ENCODE measurements at places on chromosomes 5 and 9.

DNA sequence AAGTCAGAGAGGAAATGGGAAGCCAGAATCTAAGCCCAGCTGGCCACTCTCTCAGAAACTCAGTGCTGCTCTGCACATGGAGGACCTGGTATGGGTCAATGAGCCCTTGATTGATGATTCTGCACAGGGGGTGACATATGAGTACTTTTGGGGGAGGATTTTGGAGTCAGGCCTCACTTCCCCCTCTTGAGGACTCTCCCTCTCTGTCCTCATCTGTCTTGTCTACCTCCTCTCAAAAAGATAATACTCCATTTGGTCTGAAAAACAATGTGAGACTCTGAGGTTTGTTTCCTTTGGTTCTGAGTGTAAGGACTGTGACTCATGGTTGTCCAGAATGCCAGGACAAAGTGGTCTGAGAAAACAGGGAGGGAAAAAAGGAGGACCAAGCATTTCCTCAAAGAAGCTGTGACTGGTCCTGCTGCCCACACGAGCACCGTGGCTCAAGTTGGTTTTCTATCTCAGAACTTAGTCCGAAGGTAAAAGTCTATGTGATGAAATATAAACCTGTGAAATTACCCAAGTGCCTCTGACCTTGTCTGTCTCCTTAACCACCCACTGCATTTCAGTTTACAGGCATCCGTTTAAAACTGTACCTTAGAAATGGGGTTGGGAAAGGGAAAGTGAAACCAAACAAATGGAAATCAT lies 11.1 kb downstream of the TTC39B start:
- DNase-seq: peak; percentile 37

- DNase-seq: no peak
Observed at GRCh38 chr5:31641059-31641458, 2.1 kb downstream of the PDZD2 start.

- peak; percentile 64 for DNase-seq
Observed at GRCh38 chr9:80175286-80176150, 603.8 kb downstream of the TLE4 start.

GRCh38 chr5:115168829-115169486 lies 750 bp downstream of the TRIM36 start:
- DNase-seq: peak; percentile 24

DNA sequence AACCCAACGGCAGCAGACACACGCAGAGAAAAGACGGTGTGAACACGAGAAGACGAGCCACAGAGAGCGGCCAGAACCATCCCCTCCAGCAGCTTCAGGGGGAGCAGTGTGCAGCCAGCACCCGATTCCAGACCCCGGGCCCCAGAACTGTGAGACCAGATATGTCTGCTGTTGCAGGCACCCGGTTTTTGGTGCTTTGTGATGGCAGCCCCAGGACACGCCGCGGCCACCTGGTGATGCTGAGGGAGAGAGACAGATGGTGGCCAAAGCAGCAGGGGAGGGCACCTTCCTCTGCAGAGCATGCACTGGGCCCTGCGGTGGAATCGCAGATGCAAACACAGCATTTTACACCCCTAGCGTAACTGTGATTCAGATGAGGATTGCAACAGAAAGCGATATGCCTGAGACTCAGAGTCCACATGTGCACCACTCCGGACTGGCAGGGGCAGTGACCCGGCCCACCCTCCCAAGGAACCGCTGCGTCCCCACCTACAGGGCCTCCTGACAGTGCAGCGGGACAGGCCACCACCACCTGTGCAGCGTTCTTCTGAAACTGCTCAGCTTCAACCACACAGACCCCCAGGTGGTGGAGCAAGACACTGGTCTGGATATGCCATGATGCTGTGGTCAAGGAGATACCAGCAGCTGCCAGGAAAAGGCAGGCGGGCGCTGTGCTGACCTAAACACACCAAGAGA lies 24.0 kb downstream of the ZDHHC11B start:
- peak; percentile 0 for DNase-seq

- no peak for DNase-seq
Observed at GRCh38 chr5:159704160-159704559, 212.1 kb upstream of the ADRA1B start.

- DNase-seq: no peak
Observed at GRCh38 chr5:67476531-67476930, 279.9 kb upstream of the CD180 start.

GRCh38 chr9:136857581-136858412 lies 5.7 kb downstream of the MAMDC4 start:
- no peak for DNase-seq

DNA sequence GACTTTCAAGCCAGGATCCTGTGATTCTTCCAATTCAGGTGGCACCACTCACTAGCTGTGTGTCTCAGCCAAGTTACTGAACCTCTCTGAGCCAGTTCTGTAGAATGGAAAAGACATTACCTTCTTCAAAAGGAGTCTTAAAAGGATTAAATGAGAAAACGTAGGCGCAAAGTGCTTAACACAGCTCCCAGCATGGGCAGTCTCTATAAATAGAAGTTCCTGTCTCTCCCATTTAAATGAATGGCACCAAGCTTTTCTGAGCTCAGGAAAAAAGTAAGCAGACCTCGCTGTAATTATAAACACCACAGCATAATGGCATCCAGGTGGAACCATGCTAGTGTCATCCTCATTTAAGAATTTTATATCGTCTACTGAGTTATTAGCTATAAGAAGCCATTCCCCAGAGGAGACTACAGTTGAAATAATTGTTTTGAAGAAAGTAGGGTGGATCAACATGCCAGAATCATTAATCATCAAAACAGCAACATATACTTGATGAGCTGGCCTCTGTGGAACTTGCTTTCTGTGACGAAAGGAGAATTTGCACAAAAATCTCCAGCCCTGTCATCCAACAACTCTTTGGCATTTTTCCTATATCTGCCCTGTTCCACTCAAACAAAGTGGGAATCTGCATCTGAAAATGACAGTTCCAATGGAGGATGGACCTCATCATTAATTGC lies 188.9 kb downstream of the SPOCK1 start:
- peak; percentile 34 for DNase-seq

DNA sequence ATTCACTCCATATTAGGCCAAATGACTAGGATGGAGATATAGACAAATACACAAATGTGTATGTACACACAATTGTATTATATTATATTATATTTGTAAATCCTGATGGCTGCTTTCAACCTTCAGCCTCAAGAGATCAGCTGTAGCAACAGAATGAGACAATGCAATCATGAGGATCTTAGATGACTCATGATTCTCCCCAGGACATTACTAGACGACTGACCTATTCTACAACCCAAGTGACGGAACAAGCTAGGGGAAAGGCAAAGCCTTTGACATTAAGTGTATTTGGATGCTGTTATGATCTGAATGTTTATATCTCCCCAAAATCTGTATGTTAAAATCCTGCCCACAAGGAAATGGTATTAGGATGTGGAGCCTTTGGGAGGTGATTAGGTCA lies 66.5 kb downstream of the COX7C start:
- no peak for DNase-seq

- DNase-seq: peak; percentile 87
Observed at GRCh38 chr9:98940276-98940675, 3.4 kb upstream of the COL15A1 start.

DNA sequence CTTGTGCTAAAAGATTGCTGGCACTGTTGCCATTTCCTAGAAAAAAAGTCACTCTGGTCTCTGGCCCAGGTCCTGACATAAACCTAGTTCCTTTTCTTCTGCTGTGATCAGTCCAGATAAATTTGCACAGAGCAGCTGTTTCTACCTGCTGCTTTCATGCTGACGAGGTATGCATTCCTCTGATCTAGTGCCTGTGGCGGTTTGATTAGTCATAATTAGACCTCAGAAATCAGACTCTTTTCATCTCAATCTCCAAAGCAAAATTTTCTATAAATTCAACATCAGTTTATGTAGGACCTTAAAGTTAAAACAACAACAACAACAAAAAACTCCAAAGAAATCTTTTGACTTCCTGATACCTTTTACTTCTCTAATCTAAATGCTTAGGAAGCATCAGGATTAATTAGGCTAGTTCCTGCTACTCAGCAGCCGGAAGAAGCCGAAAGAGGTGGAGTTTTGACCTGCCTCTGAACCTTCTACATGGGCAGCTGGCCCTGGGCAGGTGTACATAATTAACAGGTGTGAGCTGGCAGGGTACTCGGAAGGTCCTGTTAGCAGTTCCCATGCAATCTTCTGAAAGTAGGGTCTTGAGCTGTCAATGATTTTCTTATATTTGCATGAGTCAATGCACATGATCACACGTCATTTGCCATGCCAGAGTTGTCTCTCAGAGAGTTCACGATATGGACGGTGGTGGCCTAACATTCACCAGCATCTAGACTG lies 83.3 kb upstream of the CCDC112 start:
- DNase-seq: no peak

DNA sequence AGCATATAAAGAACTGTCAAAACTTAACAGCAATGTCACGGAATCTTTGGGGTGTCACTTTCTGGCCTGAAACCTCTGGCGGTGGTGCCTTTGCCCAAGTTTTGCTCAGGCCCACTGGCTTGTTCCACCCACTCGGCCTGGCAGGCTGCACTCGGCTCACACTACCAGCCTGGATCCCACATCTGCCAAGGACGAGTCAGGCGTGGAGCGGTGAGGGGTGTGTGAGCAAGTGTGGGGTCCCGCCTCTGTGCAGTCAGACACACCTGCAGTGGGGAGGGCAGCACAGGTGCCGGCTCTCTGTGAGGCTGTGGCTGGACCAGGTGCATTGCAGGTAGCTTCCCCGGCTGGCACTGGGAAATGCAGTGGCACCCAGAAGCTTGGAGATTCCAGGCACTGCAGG lies 40.0 kb downstream of the TSPAN17 start:
- DNase-seq: no peak

GRCh38 chr9:117204971-117205370 lies 209.9 kb downstream of the ASTN2 start:
- no peak for DNase-seq

GRCh38 chr5:96483878-96484277 lies 50.8 kb upstream of the PCSK1 start:
- DNase-seq: peak; percentile 52

- DNase-seq: no peak
Observed at GRCh38 chr9:116697362-116697761, 10.3 kb downstream of the TRIM32 start.

Measured in tongue (tissue), 3 donors.